Fibroblast of skin of left quadriceps (primary cell): ENCODE measurements at places on chromosomes 13 and 19.

DNA sequence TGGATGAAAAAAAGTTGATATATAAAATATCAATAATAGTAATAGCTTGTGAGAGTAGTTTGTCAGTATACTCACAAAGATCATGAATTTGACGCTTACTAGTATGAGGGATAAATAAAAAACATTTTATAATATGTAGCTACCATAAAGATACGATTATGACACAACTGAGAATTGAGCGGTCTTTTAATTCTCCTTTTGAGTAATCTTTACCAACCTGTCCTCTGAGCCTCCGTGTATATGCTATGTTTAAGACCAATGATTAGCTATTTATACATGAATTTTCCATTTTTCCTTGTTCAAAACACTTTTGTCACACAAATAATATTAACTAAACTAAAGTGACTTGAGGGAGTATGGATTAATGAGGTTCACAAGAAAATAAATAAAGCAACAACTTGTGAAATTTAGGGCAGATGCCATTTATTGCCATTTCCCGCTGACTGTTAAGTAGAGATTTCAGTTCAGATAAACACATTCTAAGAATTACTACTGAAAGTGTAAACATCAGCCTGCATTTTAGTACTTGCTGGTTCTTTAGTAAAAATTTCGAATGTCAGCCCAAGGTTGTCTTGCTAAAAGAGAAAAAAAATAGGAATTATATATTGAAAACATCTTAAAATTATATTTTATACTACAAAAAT, 6.2 kb upstream of the IRS2 start:
- DNase-seq, result no peak

GRCh38 chr19:54281007-54281728, at the start of gene LILRB2:
LILRB2 (minus strand) TSS chr19:54281110; CDS start chr19:54280496, 614 bp downstream.
- DNase-seq, result no peak

DNA sequence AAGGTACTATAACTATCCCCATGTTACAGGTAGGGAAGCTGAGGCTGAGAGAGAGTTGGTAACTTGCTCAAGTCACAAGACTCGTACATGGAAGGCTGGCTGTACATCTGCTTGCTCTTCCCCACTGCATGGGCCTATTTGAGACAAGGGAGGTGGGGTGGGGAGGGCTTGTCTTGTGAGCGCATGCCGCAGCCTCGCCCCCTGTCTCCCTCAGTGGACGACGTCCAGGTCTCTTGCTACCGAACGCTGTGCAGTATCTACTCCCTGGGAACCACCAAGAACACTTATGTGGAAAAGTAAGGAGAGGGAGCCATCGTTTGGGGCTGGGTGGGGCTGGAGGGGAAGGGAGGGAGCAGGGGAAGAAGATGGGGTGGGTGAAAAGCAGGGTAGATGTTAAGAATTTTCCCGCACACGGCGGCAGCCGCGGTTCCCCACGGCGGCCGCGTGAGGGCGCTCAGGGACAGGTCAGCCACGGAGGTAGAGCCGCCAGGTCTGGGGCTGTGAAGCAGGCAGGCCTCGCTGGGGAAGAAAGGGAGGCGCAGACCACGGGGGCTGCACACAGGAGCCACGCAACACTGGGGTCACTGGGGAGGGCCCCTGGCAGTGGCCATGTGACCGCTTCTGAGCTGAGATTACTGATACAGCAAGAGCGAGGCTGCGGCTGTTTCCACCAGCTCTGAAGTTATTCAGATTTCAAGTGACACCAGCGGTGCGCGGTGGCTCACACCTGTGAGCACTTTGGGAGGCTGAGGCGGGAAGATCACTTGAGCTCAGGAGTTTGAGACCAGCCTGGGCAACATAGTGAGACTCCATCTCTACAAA, 81.5 kb downstream of the RYR1 start:
- DNase-seq, result peak; percentile 11

DNA sequence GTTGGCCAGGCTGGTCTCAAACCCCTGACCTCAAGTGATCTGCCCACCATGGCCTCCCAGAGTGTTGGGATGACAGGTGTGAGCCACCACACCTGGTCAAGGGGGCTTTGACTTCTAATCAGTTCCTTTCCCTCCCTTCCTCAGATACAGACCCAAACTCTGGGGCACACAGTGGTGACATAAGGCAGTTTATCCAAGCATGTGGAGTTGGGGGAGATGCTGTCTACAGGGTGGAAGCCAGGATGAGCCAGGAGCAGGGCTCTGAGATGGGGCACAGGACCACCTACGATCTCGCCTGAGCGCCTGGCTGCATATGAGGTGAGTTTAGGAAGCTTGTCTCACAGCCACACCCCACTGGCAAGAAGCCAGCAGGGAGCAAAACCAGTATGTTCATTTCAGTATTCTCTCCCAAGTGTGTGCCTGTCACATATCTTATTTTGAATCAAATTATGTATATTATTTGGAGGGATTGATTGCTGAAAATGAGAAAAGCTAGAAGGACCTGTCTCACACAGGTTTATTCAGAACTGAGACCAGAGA, 67.7 kb downstream of the KCTD15 start:
- DNase-seq, result no peak

- DNase-seq, result no peak
These were observed 1.5 kb downstream of the ABHD17A start for GRCh38 chr19:1883784-1884183.

- DNase-seq, result no peak
These were observed 6.3 kb downstream of the CALM3 start for GRCh38 chr19:46607448-46607841.

GRCh38 chr19:2059422-2060201, 8.6 kb upstream of the MKNK2 start:
- DNase-seq, result peak; percentile 9

GRCh38 chr13:108595436-108596274, 33.8 kb upstream of the MYO16 start:
- DNase-seq, result no peak

- DNase-seq, result no peak
These were observed 44.8 kb upstream of the UBAC2 start for GRCh38 chr13:99155821-99156220.

DNA sequence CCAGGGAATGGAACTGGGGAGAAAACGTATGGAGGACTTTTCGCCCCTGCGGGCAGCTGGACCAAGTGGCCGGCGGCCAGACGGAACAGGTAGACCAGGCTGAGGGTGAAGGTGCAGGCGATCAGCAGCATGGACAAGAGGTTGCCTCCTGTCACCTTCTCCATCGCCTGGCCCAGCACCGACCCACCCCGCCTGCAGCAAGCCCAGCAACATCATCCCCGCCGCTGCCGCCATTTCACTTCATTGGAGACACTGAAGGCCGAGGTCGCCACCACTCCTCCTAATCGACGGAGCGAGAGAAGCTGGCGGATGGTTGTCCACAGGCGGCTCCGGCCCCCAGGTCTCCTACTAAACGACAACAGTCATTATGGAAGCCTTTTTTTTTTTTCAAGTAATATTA, 5.0 kb upstream of the SLC46A3 start:
- DNase-seq, result no peak

DNA sequence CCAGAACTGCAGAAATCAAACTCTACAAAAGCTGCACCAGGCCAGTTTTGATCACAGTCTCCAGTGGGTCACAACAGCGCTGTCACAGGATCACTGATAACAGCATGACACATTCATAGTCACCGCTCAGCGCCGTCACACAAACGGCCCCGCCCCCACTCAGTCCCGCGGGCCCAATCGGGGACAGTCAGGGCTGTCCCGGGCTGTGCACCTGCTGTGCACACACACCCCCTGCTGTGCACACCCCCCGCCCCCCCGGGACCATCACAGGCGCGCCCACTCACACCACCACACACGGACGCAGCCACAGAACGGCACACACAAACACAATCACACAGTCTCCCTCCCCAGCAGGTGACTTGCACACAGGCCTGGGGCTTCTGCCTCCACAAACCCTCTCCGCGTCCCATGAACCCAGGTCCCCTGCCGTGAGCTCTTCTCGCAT, 435 bp upstream of the ZNF382 start:
- DNase-seq, result no peak

DNA sequence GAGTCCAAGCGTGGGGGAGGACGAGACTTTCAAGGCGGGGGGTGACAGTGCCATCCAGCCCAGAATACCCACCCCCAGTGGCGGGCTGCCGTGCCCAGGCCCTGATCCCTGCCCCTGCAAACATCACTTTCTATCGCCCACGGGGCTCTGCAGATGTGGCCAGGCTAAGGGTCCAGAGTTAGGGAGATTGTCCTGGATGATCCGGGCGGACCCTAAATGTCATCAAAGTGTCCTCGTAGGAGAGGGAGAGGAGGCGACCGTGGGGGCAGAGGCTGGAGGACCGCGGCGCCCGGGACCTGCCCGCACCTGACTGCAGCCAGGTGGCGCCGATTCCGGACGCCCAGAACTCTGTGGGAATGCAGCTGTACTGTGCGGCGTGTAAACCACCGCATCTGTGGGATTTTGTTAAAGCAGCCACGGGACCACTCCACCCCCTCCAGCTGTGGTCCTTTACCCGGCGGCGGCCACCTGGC, 32.4 kb downstream of the GJA3 start:
- no peak for DNase-seq

DNA sequence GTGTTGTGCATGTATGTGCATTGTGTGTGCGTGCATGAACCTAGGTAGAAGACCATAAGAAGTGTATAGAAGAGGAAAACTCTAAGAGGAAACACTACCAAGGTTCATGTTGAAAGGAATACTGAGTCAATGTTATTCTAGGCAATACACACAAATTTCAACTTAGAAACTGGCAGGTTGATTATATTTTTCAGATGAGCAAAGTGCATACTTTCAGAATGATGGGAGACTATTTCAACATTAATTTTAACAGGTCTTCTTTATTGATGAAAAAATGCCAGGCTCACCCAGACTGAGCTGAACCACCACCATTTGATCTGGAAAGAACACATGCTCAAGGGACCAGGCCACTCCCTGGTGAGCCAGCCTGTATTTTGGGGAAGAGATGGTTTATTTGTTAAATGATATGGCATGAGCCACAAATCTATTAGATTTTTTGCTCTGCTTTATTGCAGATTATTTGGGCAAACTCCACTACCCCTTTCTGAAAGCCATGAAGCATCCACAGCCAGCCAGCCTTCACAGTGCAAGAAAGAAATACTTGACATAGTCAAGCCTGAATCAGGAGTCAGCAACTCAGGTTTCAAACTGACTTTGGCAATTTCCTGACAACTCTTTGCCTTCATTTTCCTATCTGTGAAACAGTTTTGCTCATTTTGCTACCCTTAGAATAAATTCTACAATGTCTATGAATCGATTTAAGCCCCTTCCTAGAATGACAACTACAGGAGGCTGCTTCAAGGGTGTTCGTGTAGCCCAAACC, 368.9 kb downstream of the COG6 start:
- DNase-seq, result no peak

- DNase-seq, result peak; percentile 47
These were observed 598.6 kb downstream of the EFNB2 start for GRCh38 chr13:105936816-105937215.

DNA sequence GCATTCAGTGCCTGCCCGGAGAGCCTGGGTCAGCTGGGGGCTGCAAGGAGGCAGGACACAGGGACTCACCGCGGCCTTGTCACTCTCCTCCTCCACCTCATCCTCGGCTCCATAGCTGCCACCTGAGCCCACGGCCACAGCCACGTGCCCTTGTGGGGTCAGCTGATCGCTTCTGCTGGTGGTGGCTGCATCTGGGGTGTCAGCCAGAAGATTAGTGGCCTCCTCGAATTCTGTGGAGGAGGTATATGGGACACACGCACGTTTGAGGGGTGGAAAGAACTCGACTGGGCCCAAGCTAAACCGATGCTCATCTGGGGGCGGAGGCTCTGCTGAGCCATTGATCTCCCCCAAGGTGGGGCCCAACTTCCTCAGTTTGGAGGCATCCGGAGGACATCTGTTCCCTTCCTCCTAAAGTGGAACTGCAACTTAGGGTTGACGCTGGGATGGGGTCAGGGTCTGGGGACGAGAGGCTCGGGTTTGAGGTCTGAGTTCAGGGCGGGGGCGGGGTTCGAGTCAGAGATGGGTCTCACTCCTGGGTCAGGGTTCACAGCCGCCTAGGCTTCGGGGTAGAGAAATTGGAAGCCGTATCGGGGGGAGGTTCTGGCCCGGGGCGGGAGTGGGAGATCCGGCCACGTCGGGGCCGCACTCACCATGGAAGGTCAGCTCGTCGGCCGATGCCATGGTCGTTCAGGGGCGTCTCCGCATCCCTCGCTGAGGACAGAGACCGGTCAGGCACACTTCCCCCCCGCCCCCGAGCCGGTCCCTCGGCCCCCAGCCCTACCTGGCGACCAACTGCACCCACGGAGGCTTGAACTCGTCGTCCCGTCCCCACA, 493 bp downstream of the YIPF2 start:
- DNase-seq, result no peak

- no peak for DNase-seq
These were observed 1080.9 kb downstream of the SLITRK5 start for GRCh38 chr13:88752041-88752440.

- no peak for DNase-seq
These were observed 353.6 kb downstream of the FGF9 start for GRCh38 chr13:22024381-22024994.

DNA sequence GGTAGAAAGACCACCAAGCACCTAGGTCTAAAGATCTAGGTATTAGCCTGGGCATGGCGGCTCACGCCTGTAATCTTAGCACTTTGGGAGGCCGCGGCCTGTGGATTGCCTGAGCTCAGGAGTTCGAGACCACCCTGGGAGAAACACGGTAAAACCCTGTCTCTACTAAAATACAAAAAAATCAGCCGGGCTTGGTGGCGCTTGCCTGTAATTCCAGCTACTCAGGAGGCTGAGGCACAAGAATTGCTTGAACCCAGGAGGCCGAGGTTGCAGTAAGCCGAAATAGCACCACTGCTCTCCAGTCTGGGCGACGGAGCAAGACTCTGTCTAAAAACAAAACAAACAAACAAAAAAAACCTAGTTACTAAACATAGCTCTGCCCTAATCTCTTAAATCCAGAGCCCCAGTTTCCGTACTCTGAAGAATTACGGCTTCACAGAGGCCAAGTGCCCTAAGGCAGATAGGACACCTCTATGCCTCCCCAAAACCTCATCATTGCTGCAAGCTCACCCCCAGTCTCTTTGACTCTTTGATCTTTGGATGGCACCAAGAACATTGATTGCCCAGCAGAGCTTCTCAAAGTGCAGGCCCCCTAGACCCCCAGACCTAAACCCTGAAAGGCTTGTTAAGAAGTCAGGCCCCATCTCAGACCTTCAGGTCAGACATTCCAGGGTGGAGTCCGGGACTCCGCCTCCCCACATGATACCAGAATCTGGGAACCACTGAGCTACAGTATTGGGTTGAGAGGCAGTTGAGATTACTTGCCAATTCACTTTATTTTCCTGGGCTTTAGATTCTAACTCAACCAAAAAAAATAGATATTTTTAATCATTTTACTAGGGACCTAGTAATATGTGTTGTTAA, 2.8 kb downstream of the COL4A2 start:
- DNase-seq, result no peak

- no peak for DNase-seq
These were observed 7.3 kb downstream of the NOSIP start for GRCh38 chr19:49573009-49573408.

DNA sequence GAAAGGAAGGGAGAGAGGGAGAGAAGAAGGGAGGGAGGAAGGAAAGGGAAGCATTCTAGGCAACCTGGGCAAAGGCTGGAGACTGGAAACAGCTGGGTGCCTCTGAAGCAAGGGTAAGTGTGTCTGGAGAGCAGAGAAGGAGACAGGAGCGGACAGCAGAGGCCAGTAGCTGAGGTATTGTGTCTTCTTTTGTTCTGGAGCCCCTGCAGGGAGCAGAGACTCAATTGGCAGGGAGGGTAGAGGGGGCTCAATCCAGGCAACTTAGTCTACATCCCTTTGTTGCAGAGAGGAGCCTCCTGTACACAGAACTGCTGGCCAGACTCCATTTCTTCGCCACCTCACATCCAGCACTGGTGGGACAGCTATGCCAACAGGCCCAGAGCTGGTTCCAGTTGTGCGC, 53.2 kb downstream of the NWD1 start:
- no peak for DNase-seq

GRCh38 chr13:112583592-112584277, 4.2 kb downstream of the TUBGCP3 start:
- no peak for DNase-seq

GRCh38 chr13:109381546-109382180, 404.7 kb downstream of the IRS2 start:
- peak; percentile 82 for DNase-seq
